Motor neuron (in vitro differentiated cells): ENCODE measurements at places on chromosomes 5 and 9. TPM values are rescaled to one million over a fixed set of nuclear protein-coding genes. Genes with fewer than 3 reads are reported as not detected.
A peak's percentile ranks its signal among the peaks of the same experiment; 100 is the strongest.

GRCh38 chr5:175464074-175464941, 14.1 kb upstream of the SFXN1 start:
- ATAC-seq, result peak; percentile 91

GRCh38 chr5:132947671-132948070, 15.8 kb downstream of the AFF4 start:
- ATAC-seq, result no peak

SYK gene
- 0.43 and 0.67 TPM in 2 replicates for total RNA-seq

DNA sequence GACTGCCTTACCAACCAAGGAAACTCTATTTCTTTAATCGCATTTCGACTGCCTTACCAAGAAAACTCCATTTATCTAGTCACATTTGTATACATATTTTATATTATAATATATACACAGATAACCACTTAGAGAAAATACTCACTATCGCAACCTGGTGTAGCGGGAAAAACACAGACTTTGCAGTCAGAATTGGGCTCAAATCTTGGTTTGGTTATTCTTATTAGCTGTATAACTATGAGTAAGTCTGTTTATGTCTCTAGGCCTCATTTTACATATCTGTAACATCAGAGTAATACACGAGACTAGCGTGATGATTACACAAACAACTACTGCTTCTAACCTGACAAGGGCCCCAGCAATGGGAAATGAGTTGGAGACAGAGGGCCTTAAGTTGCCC, 127.5 kb upstream of the POU5F2 start:
- ATAC-seq, result no peak

GRCh38 chr5:2861605-2862004, 110.1 kb upstream of the IRX2 start:
- ATAC-seq, result no peak

GABRP gene
- total RNA-seq, result not detected in 2 replicates

GDF9 gene
- 2.7 and 3.0 TPM in 2 replicates for total RNA-seq

GRCh38 chr9:93668261-93668871, 92.0 kb downstream of the PHF2 start:
- no peak for ATAC-seq

SHOC1 gene
- total RNA-seq, result 0.04 and 0.09 TPM in 2 replicates

IL9 gene
- total RNA-seq, result not detected in 2 replicates

SLC23A1 gene
- 0.76 and 3.9 TPM in 2 replicates for total RNA-seq

GRCh38 chr9:13351778-13352386, 72.4 kb upstream of the MPDZ start:
- ATAC-seq, result no peak

GRCh38 chr5:106127985-106128384, 1542.8 kb downstream of the EFNA5 start:
- ATAC-seq, result no peak

DNA sequence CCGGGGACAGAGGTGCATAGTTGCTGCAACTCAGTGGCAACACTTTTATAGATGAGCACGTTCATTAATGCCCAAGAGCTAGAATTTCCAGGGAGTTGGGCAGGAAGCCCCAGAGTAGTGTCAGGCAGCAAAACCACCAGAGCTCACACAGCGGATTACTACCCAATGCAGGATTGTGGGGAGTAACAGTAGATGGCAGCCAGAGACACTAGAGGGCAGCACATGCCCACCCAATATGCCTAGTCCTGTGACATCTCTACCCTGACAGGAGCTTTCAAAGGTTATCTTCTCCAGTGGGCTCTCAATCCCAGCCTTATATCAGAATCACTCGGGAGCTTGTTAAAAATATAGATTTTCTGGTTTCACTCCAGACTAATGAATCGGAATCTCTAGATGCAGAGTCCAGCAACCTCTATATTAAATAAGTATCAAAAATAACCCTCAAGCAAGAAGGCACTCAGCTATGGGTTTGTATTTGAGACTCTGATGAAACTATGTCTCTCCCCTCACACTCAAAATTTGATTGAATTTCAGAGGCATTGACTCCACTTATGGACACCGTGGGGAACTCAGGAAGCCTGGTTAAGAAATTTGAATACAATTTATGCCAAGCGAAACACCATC, 58.4 kb upstream of the PHF24 start:
- ATAC-seq, result peak; percentile 100

- ATAC-seq, result no peak
Measured at GRCh38 chr9:89032173-89032572, 40.9 kb downstream of the S1PR3 start.

EDIL3 gene
- total RNA-seq, result 49.3 and 49.4 TPM in 2 replicates

TMEM171 gene
- total RNA-seq, result not detected in 2 replicates

GPR150 gene
- 0.14 and 0.15 TPM in 2 replicates for total RNA-seq

GRCh38 chr5:127702926-127703561, at the start of gene CCDC192:
TSS of gene CCDC192 (plus strand) at chr5:127703391. CDS start at chr5:127703446, 55 bp downstream.
- ATAC-seq, result peak; percentile 91

GRCh38 chr5:71533142-71533541, 54.0 kb upstream of the MCCC2 start:
- ATAC-seq, result no peak

SOHLH1 gene
- 0.09 TPM in 1 of 2 replicates, not detected in the other for total RNA-seq

DNA sequence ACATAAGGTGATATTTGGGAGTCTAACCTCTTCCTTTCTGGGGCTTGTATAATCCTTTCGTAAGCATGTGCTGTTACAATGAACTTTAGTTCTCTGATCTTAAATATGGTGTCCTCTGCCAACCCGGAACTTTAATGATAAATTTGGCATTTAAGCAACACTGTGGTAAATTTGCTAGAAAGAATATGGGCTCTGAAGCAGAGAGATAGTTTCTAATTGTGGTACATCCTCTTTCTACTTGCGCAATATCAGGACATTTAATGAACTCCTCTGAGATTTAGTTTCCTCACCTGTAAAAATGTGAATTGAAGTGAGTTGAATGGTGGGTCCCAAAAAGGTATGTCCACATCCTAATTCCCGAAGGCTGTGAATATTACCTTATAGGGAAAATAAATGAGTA, 364.7 kb downstream of the CAAP1 start:
- no peak for ATAC-seq

GRCh38 chr5:11955331-11955730, 51.1 kb upstream of the CTNND2 start:
- no peak for ATAC-seq

DDX46 gene
- 30.8 and 31.3 TPM in 2 replicates for total RNA-seq
